ENCODE measurements at places on chromosomes 5 and 9. TPM values are rescaled to one million over a fixed set of nuclear protein-coding genes. Genes with fewer than 3 reads are reported as not detected.

DNA sequence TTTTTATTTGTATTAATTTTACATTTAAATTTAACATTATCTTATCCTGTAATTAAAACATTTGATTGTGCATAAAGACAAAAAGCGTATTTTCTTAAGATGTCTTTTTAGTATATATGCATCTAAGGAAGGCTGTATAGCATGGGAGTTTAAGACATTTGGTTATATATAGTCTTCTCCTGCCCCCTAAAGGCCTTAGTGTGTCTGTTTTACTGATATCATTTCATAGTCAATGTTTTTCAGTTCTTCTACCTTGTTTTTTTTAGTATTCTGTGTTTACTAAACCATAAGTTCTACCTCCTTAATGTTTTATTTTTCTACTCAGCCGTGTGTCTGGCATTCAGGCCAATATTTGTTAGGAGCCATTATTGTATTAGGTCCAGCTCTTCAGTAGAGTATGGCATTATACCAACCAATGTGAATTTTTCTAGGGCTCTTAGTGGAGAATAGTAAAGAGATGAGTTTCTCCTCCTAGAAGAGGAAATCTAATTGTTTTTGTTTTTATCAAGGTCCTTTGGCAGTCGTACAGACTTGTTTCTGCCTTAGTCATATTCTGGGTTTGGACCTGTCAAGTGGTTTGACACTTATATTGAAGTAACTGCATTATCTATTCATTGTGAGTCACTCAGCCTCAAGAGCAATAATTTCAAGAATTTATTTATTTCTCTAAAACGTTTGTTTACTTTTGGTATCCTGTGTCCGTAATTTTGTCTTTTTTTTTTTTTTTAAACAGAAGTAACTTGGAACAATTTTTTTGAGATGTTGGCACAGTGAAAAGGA, 74.8 kb downstream of the SLF1 start:
- H3K36me3 ChIP-seq: no peaks in the 10 kb centered on the region
- no peaks in the 10 kb centered on the region for H3K4me1 ChIP-seq
- H3K27ac ChIP-seq: no peak overlapping the region
- H3K4me3 ChIP-seq: no peak overlapping the region
- no peaks in the 10 kb centered on the region for H3K27me3 ChIP-seq

GRCh38 chr5:117107859-117108258, 533.2 kb upstream of the SEMA6A start:
- H3K36me3 ChIP-seq: no peaks in the 10 kb centered on the region
- no peak overlapping the region for H3K4me3 ChIP-seq
- H3K27ac ChIP-seq: no peak overlapping the region
- no peak for DNase-seq
- no peaks in the 10 kb centered on the region for H3K27me3 ChIP-seq

- H3K4me3 ChIP-seq: no peak overlapping the region
- H3K36me3 ChIP-seq: no peaks in the 10 kb centered on the region
- H3K27me3 ChIP-seq: no peaks in the 10 kb centered on the region
- no peak for DNase-seq
- peaks cover 6% of the 10 kb centered on the region for H3K4me1 ChIP-seq
These were observed 109.3 kb upstream of the ICE1 start for GRCh38 chr5:5313101-5313635.

GRCh38 chr5:68953231-68953874, 140.5 kb upstream of the SLC30A5 start:
- no peak overlapping the region for H3K27ac ChIP-seq
- peaks cover 18% of the 10 kb centered on the region for H3K27me3 ChIP-seq
- H3K4me1 ChIP-seq: no peaks in the 10 kb centered on the region

- no peak for DNase-seq
- H3K36me3 ChIP-seq: peaks cover 32% of the 10 kb centered on the region
- H3K4me1 ChIP-seq: no peaks in the 10 kb centered on the region
- no peaks in the 10 kb centered on the region for H3K27me3 ChIP-seq
- no peak overlapping the region for H3K4me3 ChIP-seq
These were observed 60.3 kb upstream of the EPB41L4B start for GRCh38 chr9:109381011-109381729.

DNA sequence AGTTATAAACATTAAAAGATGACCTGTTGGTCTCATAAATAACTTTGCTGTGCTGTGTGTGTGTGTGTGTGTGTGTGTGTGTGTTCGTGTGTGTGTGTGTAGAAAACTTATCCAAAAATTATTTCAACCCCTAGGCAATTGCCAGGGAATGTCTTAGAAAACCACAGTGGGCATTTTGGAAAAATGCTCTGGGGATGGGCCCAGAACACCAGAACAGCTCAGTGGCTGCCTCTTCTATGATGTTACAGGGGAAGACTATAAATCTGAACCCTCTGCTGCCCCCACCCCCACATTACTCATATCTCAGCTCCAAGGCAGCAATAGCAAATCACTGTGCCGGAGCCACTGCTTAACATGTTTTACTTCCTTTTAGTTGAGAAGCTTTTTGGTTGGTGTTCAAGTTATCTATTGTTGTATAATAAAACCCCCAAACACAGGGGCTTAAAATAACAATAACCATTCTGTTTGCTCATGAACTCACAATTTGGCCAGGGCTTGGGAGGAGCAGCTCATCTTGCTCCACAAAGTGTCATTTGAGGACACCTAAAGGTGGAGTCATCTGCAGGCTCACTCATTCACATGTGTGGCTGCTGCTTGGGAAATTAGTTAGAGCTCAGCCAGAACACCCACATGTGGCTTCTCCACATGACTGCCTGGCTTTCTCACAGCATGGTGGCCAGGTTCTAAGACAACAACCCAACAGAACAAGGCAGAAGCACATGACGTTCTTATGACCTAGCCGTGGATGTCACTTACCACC, 40.4 kb downstream of the ACTBL2 start:
- H3K4me3 ChIP-seq: no peak overlapping the region
- no peak for DNase-seq
- peaks cover 18% of the 10 kb centered on the region for H3K4me1 ChIP-seq
- H3K27me3 ChIP-seq: no peaks in the 10 kb centered on the region
- H3K36me3 ChIP-seq: no peaks in the 10 kb centered on the region
- H3K27ac ChIP-seq: peak overlapping the region; percentile 25

DNA sequence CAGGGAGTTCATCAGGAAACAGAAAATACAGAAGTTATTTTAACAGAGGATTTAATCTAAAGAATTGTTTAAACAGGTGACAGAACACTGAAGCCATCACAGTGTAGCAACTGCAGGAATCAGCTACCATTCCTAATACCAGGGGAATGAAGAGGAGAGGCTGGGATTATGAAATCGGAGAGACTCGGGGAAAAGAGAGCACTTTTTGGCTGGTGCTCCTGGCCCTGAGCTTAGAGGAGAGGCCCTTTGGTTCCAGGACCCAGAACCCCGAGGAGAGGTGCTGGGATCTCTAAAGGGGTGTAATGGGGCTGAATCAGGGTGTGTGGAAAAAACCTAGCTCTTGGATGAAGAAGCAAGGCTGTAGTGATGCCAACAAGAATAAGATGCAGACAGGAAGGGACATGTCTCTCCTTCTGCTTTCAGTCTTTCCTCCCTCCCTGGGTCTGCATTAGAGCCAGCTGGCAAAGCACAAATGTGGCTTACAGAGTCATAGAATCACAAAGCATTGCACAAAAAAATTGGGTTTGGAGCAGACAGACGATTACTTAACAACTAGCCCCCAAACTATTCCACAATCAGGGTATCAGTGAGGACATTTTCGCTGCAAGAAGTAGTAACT, 11.6 kb upstream of the SFXN1 start:
- DNase-seq: no peak
- H3K27ac ChIP-seq: no peak overlapping the region
- H3K36me3 ChIP-seq: no peaks in the 10 kb centered on the region
- no peaks in the 10 kb centered on the region for H3K27me3 ChIP-seq

DNA sequence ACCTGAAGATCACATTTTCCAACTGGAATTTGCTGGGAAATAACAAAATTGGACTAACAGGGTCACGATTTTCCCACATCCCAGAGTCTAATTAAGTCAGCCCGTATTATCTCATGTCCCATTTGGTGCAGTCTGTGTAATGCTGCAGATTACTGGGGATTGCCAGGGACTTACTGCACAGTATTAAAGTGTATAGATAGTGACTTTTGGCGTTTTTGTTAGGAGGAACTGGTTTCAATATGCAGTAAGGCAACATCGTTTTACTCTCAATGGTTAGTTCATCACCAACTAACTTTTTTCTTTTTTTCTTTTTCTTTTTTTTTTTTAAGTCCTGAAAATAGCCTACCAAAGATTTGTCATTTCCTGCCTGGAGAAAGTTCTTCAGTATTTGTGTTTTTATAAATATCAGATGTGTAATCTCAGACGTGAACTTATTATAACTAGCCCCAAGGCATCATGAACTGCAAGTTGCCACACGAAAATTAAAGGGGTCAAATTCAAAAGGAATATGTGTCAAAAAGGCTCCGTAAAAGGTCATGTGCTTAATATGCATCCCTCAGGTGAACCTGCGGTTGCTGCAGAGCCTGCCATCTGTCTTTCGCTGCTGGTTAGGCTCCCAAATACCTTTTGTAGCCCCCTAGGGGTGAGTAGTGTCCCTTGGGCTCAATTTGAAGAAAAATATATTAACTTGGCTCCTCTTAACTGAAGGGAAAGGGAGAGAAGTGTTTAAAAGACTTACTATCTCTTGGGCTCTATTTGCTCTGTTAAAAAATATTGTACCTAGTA, 176.7 kb upstream of the ADAMTSL1 start:
- H3K4me1 ChIP-seq: no peaks in the 10 kb centered on the region
- no peak for DNase-seq
- H3K4me3 ChIP-seq: no peak overlapping the region
- H3K27ac ChIP-seq: no peak overlapping the region
- no peaks in the 10 kb centered on the region for H3K27me3 ChIP-seq

DNA sequence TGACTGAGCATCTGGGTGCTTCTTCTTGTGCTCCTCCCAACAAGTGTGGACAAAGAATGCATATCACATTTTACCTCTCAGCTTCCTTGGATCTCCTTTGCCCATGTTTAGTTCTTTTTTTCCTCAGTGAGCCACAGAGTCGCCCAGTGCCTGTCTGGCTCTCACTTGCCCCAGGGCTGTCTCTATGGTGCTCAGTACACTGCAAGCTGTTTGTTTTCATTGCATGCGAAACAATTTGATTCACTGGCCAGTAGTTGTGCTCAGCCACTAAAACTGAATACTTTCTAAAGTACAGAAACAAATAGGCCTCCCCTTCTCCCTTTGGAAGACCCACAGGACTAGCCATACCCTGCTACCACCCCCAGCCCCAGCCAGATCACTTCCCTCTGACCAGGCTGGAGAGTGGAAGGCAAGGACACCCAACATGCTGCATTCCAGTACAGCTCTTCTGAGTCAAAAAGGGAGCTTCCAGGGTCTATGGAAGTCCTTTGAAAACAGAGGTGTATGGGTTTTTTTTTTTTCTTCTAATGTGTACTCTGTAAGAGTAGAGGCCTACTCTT, 3.8 kb downstream of the LHFPL2 start:
- H3K4me1 ChIP-seq: peaks cover 19% of the 10 kb centered on the region
- no peak for DNase-seq
- H3K27ac ChIP-seq: no peak overlapping the region

PLAC8L1 gene
- 2.6 TPM for total RNA-seq

ANKRD18A gene
- 24.2 TPM for total RNA-seq

SLC46A2 gene
- total RNA-seq: not detected

RPL37 gene
- 1,279 TPM for total RNA-seq
